ENCODE measurements at places on chromosomes 12 and 14.

GRCh38 chr12:124668602-124669001 is 101.2 kb upstream of the NCOR2 start:
- DNase-seq = no peak

DNA sequence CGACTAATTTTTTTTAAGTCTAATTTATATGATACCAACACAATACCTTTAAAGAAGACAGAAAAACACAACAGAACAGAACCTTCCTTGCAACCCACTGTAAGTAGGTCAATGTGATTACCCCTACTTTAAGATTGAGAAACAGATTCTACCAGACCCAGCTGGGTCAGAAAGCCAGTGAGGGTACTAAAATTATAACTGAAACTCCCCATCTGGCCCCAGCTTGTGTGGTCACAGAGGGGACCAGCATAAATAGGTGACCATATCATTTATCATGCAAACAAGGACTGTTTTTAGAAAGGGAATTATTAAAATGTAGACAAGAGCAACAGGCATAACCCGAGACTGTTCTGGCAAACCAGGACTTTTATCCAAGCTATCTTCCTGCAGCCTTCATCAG is 30.1 kb upstream of the FRMD6 start:
- no peak for DNase-seq

GRCh38 chr12:119204131-119204530 is 25.4 kb downstream of the HSPB8 start:
- DNase-seq = no peak

- no peak for DNase-seq
Measured at GRCh38 chr14:102785595-102785963, 8.3 kb downstream of the TRAF3 start.

DNA sequence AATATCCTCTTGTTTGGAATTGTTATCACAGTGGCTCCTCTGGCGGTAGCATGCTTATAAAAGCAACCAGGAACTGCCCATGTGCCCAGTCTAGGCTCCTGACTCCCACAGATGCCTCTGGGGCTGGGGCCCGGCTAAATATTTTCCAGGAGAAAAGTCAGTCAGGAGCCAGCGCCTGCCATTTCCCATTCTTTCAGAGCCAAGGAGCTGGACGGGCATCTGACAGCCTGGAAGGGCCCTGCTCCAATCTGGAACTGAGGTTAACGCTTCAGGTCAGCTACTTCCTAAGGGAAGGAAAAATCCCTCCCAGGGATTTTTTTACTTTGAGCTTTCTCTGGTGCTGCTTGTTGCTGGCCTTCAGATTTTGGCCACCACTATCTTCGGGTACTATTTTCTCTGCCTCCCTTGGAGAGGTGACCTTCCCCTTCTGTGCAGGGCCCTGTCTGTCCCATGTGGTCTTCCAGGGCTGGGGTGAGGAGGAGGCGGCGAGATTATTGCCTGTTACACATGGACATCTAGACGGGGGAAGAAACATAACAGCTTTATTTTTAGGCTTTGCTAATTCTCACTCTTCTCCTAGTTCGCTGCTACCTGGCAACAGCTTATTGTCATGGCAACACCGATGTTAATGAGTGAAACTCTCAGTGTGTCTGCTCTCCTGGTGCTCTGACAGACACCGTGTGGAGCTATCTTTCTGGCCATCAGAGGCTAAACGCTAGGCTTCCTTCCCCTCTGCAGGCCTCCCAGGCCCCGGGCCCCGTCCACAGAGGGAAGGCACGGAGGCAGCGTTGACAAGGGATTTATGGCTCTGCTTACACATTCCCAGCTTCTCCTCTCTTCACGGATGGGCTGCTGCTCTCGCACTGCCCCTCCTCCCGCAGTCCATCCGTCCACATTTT is 160.4 kb downstream of the CACNA1C start:
- no peak for DNase-seq

DNA sequence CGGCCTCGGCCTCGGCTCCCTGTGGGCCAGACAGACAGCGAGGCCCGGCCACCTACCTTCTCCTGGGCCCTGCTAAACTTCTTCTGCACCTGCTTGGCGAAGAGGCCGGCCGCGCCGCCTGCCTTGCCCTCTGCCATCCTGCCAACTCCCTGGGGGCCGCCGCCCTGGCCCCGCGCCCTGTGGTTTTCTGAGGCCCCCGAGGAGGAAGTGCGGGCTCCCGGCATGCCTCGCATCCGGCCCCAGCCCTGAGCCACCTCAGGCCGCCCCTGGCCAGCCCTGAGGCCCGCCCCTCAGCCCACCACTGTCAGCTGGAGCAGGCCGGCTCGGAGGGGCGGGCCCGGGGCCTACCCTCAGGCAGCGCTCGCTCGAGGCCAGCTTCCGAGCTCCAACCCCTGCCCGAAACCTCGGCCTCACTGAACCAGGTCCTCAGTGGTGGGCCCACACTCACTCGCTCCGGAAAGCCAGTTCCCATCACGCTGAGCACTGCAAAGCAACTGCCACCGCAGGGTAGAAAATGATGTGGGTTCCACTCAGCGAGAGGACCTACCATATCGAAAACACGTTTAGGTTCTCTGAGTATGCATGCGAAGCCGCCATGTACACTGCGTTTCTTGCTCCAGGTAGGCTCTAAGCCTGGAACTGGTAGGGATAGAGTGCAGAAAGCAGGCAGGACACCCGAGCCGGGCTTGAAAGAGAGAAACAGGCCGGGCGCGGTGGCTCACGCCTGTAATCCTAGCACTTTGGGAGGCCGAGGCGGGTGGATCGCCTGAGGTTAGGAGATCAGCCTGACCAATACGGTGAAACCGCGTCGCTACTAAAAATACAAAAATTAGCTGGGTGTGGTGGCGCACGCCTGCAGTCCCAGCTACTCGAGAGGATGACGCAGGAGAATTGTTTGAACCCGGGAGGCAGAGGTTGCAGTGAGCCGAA is at the start of gene BIN2:
Gene BIN2 (minus strand): TSS at position 209 of the 930 bp plus-strand sequence. CDS start 72 bp downstream, at position 137.
- DNase-seq = peak; percentile 74

GRCh38 chr12:106442575-106442974 is 85.0 kb downstream of the POLR3B start:
- no peak for DNase-seq

GRCh38 chr14:105883066-105884005 is 357.0 kb downstream of the TMEM121 start:
- DNase-seq = no peak

GRCh38 chr12:62259631-62259992 is 592 bp upstream of the USP15 start:
- DNase-seq = no peak

DNA sequence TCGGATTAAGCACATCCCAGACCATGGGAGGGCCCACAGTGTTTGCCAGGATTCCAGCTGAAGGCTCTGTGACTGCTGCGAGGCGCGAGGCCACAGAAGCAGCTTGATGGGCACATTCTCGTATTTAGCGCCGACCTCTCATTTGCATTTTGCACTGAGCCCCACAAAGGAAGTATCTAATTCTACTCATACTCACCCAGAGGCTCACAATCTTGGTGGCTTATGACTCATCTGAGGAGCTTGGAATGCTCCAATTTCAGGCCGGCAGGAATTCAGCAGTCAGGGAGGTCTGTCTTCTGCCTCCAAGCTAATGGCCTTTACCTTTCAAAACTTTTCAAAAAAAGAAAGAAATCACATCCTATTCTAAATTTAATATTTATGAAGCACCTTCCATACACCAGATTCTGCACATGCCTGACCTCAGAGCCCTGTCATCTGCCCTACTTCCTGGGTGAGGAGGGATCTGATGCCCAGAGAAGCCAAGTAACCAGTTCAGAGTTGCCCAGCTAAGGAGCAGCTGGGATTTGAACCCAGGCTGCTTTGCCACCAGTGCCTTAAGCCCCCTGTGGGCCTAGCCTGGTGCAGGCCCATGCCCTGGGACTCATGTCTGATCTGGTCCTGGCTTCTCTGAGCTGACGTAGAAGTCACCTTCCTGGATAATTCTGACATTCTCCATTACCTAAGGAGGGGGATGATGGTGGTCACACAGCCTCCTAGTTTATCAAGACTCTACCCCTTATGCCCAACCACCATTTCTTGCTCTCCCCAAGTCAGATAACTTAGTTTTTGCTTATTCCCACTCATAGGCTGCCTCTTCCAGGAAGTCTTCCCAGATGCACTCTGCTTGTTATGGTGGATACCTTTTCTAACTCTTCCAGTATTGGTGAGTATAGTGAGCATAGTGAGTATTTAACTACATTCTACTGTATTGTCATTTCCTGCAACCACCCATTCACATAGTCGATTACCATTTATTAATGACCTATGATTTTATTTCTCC is 198.9 kb downstream of the RBM19 start:
- DNase-seq = no peak

DNA sequence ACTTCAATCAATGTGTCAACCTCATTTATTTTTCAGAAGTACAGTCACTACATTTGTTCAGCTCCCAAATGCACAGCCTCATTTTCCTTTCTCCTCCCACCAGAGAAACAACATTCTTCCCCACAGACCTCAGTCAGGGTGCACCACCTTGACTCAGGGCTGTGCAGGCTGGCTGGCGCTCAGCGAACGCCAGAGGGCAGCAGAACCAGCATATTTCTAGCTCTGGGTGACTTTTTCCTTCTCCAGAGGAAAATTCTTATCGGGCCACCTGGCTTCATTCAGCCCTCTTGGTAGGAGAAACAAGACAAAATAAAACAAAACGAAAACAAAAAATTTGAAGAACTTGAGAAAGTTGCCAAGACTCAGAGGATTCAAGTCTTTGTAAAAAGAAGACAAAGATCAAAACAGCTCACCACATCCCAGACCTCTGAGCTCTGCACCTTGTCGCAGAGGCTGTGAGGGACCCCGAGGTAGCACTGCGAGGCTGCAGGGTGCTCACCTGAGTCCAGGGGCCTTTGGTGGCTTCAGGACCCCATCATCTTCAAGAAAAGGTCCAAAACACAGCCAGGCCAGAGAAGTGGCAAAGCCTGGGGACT is 33.7 kb downstream of the PAH start:
- peak; percentile 8 for DNase-seq

- no peak for DNase-seq
Measured at GRCh38 chr12:77746096-77746495, 84.6 kb upstream of the NAV3 start.

DNA sequence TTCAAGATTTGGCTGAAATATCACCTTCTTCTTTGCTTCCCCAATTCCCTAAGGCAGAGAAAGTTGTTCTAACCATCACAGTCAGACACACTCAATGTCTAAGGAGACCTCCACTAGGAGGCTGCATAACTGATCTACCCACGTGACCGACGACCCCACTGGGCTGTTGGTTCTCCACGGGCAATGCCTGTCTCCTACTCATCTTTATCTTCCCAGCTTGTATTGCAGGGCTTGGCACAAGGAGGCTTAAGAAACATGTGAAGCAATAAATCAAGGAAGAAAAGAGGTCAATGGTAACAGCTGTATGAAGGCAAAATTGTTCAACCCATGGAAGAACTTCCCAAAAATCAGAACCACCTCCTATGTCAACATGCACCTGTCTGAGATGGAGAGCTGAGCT is 27.1 kb downstream of the NT5DC3 start:
- no peak for DNase-seq

All from activated effector memory CD4-positive, alpha-beta T cell treated with Interleukin-2 at 50 U/mL for 16 hours (primary cell).